ENCODE measurements at places on chromosomes 16 and 17.
A peak's percentile ranks its signal among the peaks of the same experiment; 100 is the strongest.

GRCh38 chr16:25893332-25893731 lies 201.6 kb downstream of the HS3ST4 start:
- DNase-seq: no peak

DNA sequence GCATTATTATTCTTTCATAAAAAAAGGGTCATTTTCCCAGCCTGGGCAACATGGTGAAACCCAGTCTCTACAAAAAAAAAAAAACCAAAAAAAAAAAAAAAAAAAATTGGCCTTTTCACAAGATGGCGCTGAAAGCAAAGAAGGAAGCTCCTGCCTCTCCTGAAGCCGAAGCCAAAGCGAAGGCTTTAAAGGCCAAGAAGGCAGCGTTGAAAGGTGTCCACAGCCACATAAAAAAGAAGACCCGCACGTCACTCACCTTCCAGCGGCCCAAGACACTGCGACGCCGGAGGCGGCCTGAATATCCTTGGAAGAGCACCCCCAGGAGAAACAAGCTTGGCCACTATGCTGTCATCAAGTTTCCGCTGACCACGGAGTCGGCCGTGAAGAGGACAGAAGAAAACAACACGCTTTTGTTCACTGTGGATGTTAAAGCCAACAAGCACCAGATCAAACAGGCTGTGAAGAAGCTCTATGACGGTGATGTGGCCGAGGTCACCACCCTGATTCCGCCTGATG lies 4.9 kb upstream of the PGAP6 start:
- no peak for DNase-seq

DNA sequence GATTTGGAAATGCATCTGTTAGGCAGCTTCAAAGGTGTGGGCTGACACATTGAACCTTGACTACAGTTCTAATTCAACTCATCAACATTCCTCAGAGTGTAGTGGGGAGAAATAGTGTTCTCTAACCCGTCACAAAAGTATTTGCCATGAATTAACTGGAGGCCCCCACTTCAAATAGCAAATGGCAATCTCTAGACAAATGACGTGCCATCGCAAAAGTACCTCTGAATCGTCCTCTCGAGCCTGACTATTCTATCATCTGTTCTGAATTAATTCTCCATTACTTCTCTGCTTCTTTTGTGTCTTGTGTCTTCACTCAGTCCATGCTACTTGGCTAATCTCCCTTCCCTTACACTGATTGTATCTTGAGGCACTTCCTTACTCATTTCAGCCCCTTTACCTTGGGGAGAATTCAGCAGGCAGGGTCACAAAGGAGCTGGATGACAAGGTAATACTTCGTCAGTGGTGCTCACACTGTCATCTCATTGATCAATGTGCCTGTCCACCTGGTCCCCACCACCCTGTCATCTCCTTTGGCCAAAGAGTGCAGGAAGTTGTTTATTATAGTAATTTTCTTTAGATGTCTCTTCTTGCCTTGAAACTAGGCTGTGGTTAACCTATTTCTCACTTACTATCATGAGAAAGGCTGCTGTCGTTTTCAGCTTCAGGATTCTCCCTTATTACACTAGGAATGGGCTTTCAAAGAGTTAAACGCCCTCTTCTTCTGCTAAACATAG lies 108.4 kb downstream of the SYCE1L start:
- no peak for DNase-seq

- DNase-seq: no peak
Observed at GRCh38 chr17:66994361-66994760, 29.9 kb downstream of the CACNG4 start.

DNA sequence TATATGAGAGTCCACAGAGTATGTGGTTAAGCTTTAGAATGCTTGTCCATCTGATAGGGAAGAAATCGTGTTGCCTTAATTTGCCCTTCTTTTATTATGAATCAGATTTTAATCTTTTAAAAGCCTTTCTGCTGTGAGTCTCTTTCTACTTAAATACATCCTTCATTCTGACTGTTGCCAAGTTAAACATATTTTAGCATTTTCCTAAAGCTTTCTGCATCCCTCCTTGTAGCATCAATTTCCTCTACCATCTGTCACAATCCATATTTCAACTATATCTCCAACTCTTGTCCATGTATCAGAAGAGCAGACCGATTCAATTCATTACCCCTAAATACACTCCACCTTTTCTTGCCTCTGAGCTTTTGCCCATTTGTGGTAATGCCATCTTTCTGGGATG lies 20.5 kb upstream of the FA2H start:
- DNase-seq: no peak

- no peak for DNase-seq
Observed at GRCh38 chr17:59355702-59356325, 24.4 kb downstream of the YPEL2 start.

- DNase-seq: no peak
Observed at GRCh38 chr16:50509521-50510341, 38.5 kb upstream of the NKD1 start.

DNA sequence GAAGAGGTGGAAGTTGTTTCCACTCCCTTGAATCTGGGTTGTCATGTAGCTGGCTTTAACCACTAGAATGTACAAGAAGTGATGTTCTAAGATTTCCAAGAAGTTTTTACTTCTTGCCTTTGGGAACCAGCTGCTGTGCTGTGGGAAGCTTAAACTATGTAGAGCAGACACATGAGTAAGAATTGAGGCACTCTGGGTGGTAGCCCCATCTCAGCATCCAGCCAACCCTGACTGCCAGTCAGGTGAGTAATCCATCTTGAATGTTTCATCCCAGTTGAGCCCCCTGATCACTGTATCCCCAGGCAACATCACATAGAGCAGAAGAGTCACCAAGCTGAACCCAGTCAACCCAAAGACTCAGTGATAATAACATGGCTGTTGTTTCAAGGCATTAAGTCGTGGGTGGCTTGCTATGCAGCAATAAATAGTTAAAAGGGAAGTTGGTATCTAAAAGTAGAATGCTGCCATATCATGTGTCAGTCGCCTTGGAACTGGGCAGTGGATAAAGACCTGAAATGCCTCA lies 62.8 kb upstream of the GPR139 start:
- DNase-seq: no peak

DNA sequence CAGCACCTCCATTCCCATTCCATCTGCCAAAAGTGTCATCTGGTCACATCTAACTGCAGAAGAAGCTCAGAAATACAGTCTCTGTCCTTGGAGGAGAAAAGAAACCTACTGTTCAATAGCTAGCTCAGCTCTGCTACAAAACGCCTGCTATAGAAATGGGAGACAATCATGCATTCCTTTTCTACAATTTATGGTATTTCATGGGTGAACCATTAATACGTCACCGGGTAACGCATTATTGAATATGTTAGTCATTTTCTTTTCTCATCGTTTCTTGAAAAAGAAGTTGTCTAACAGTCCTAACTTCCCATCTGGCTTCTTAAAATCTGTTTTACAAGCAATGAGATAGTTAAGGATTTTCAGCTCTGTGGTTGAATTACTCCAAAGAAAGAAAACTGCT lies 496.7 kb upstream of the RBFOX1 start:
- no peak for DNase-seq

DNA sequence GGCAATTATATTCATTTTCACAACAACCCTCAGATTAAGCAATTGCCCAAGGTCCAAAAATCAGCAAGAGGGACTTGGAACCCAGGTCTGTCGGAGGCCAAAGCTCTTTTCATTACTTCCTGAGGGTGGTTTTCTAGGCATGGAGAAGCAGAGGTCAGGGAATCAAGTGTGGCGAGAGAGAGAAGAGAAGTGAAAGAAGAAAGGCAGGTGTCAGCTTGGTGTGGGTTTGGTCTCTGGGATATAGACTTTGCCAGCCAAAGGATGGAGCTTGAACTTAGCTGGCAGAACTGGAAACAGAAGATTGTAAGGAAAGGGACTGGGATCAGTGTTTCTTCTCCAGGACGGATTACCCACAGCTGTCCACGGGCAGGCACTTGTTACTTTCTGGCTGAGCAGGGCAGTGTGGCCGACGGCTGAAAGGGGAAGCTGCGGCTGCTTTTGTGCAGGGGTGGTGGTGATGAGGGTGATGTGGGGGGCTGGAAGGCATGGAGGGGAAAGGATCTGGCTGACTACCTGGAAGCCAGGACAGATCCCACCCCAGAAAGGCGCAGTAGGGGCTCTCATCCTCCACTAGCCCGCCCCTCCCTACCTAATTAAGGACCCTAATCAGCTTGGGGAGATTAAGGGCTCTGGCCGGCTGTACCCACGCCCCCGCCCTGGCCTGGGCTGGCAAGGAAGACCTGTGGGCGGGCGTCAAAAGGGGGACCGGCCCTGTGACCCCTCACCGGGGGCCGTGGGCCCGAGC lies at the start of gene GUCY2D:
TSS of gene GUCY2D (plus strand) at position 640 of the 745 bp plus-strand sequence. CDS start 433 bp downstream, outside the sequence.
- DNase-seq: no peak

DNA sequence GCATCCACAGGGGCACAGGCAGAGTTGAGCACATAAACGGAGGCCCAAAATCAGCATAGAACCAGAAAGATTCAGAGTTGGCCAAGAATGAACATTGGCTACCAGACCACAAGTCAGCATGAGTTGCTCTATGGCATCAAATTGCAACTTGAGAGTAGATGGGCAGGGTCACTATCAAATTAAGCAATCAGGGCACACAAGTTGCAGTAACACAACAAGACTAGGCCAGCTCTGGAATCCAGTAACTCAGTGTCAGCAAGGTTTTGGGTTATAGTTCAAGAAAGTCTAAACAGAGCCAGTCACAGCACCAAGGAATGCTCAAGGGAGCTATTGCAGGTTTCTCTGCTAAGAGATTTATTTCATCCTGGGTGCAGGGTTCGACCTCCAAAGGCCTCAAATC lies 12.9 kb downstream of the G6PC1 start:
- DNase-seq: no peak

GRCh38 chr16:20166531-20167235 lies 93.0 kb upstream of the GPR139 start:
- DNase-seq: no peak

- peak; percentile 87 for DNase-seq
Observed at GRCh38 chr16:75108792-75109731, 7.5 kb downstream of the LDHD start.

DNA sequence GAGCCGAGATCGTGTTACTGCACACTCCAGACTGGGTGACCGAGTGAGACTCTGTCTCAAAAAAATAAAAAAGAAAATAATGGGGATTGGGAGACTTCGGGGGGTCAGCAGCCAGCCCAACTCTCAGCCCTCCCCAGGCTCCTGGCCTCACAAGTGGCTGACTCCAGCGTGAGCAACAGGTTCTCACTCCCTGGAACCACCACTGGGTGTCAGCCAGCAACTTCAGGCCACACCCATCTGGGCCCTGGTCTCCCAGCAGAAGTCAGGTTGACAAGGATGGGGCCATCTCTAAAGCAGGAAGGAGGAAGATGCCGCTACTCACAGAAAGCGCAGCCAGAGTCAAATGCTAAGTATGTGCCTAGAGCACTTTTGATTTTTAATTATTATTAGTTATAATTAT lies 139.4 kb downstream of the C16orf78 start:
- DNase-seq: no peak

- DNase-seq: no peak
Observed at GRCh38 chr17:70912716-70913485, 743.6 kb downstream of the KCNJ2 start.

- DNase-seq: no peak
Observed at GRCh38 chr17:82599674-82600661, 48.3 kb downstream of the WDR45B start.

GRCh38 chr17:16880121-16880842 lies 91.6 kb downstream of the TNFRSF13B start:
- DNase-seq: no peak

- no peak for DNase-seq
Observed at GRCh38 chr17:38617967-38618760, 12.4 kb upstream of the SRCIN1 start.

GRCh38 chr16:57304169-57305061 lies 19.9 kb upstream of the PLLP start:
- peak; percentile 61 for DNase-seq

DNA sequence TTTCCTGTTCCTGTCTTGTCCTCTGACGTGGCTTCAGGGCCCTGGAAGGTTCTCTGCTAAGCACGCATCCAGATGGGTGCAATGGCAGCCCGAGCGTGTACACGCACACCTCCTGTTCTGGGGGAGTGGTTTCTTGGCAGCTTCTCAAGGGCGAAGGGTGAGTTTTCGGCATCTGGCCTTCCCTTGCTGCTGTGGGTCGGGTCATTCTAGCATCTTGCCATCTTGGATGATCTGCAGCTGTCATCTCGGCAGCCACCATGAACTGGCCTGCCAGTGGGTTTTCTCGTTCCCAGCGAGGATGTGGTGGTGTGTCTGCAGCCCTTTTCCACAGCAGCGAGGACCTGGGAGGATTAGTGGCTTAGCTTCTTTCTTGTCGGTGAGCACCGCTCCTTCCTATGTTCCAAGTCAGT lies 10.6 kb downstream of the MSI2 start:
- no peak for DNase-seq

GRCh38 chr16:30470632-30470995 lies 1.9 kb upstream of the ITGAL start:
- DNase-seq: no peak

- DNase-seq: no peak
Observed at GRCh38 chr17:79632432-79632735, 21.5 kb upstream of the RBFOX3 start.

DNA sequence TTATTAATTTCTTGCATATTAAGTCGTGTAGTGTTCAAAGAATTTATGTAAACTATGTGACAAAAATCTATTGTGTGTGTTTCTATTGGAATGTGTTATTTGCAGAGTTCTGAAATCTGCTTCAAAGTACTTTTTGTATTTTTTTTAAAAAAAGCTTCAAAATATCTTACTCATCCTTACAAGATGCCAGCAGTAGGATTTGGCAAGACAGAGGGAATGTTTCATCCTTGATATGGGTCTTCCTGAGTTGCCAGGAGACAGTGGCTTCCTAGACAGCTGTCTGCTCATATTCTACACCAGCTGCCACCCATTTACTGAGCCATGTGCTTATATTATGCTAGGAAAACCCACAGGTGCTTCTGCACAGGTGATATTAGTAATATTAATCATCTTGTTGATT lies 36.4 kb downstream of the EFCAB5 start:
- DNase-seq: peak; percentile 16

GRCh38 chr16:4649744-4650442 lies 25.3 kb downstream of the MGRN1 start:
- no peak for DNase-seq

DNA sequence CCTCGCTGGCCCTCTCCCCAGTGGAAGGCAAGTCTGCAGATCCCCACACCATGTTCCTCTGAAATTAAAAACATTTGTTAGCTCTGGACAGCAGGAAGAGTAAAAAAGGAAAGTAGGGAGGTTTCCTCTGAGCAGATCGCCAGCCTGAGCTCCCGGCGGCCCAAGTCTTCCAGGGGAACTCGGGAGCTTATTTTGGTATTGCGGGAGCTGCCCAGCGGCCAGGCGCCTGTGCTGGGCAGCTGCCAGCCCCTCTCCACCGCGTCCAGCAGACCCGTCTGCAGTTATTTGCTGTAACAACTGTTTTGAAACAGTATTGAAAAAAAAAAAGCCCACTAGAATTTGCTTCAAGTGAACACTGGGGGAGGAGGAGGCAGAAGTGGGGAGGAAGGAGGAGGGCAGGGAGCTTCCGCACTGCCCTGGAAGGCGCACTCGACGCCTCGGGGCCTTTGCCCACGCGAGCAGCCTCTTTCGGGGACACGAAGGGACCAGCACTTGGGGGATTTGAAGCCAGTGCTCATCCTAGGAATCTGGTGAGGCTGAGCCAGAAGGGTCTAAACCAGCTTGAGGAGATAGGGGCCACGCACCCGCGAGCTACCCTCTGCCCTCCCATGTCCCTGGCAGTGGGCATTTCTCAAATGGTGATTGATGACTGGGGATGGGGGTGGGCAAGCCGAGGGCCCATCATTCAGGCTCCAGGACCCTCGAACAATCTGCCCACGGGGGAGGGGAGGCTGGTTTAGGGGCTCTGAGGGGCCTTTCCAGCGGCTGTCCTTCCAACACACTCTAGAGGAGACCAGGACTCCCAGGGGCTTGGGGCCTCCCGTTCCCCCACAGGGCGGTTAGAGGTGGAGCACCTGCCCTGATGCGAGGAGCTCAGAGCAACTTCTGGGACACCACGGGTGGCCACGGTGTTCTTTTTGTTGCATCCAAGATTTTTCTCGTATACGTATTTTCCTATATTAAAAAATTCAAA lies 3.0 kb upstream of the BAHCC1 start:
- DNase-seq: peak; percentile 78
